ENCODE measurements at places on chromosomes 2 and 18.

- peak; percentile 30 for DNase-seq
These were observed at the start of gene C1GALT1C1L for GRCh38 chr2:43676322-43677050. Gene C1GALT1C1L (minus strand): TSS chr2:43676429. CDS start chr2:43676322, 107 bp downstream.

DNA sequence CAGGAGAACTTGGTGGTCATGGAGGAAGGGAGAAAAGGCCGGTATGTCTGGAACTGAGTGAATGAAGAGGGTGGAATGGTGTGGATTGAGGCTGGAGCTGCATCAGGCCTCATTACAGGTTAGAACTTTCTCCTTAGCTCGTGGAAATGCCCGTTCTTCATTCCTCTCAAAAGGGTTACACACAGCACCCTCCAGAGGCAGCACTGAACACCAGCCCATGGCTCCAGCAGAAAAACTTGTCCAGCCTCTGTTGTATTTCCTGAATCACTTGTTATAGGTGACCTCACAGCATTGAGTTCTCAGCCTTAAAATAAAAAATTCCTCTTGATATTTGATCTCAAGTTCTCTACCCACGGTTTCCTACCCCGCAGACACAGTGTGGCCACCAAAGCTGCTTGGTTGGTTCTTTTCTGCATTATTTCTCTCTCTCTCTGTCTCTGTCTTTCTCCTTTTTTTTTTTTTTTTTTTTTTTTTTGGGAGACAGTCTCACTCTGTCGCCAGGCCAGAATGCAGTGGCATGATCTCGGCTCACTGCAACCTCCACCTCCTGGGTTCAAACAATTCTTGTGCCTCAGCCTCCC, 89.6 kb downstream of the ITGB1BP1 start:
- peak; percentile 87 for DNase-seq

DNA sequence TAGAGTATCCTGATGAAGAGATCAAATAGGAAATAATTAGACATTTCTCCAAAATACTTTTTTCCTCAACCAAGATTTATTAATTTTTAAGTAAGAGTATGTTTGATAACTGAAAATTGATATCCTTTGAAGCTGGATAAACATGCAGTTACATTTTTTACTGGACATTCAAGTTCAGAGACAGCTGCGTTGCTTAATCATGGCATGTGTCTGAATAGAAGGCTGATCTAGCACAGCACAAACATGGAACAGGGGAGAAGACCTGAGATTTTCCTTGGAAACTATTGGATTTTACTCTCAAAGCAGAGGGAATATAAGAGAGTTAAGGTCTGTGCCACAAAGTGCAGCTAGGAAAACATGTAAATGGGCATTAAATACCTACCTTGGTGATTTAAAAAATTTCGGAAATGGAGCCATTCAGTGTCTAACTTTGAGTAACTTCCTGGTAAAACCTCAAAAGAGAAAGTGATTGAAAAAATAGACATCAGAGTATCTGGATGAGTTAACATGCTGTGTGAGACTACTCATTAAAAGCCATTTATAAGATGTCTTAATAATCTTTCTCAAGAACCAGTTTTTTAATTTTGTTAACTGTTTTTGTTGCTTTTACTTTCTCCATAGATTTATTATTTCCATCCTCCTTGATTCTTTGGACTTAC, 31.8 kb downstream of the CRIM1 start:
- DNase-seq, result peak; percentile 53

DNA sequence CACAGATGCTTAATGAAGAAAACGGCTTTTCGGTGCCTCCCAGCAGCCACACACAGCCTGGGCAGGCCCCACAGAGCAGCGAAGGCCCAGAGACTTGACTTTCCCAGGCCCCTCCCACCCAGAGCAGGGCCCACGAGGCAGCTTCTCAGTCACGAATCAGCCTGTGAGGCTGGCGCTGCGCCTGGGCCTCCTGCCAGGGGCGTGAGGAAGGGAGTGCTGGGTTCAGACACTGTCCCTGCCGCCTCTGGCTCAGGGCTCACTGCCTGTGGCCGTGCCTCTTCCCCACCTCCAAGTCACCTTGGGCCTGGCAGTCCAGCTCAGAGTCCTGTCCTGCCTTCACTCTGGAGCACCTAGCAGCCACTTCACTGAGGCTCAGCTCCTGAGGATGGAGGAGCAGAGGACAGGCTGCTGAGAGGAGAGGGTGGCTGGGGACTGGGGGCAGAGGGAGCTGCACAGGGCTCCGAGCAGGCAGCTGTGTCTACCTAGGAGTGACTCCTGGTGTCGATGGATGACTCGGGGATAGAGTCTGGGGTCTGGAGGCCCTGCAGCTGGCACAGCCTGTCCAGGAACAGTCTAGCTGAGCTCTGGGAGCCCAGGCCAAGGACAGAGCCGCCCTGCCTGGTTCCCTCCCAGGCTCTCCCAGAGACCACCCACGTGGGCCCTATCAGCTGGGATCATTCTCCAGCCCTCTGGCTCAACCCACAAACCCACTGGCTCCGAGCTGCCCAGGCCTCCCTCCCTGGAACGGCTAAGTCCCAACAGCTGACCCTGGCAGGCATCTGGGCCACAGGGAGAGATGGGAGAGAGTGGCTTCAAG, 36.4 kb upstream of the FOSL2 start:
- peak; percentile 68 for DNase-seq

DNA sequence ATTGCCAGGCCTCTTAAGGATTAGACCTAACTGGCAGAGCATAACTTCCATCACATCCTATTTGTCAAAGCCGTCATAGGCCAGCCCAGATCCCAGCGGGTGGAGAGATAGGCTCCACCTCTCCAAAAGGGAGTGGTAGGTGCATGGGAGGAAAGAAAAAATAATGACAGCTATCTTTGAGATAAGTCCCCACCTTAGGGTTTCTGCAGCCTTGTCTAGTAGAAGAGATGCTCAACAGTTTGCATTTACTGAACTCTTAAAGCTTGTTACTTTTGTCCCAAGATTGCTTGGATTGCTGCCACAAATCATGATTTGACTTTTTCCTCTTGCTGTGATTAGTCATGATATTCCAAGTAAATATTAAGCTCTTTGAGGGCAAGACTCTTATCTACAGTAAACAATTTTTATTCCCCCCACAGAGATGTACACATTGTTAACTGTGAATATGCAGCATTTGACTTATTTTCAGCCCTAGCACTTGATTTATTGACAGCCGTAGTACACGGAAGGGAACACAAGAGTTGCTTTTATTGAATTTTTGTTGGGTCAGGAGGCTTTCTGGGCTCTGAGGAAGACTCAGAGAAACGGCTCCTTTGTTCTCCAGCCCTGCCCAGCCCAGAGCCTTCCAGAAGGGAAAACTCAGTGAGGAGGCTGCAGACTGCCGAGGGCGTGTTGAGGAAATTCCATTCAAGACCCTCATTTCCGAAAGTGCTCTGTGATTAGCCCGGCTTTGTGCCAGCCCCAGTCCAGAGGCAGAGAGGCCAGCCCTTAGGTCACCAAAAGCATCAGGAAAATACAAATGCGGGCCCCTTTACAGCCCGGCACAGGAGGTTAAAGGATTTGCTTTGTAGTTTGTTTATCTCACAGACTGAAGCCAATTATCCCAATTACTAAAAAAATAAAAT, 75.5 kb upstream of the ZNF532 start:
- peak; percentile 90 for DNase-seq

GRCh38 chr2:211816754-211817153, 721.8 kb downstream of the ERBB4 start:
- no peak for DNase-seq
